GDM1 (cell line): ENCODE measurements at places on chromosomes 16 and 17.
A peak's percentile ranks its signal among the peaks of the same experiment; 100 is the strongest.

DNA sequence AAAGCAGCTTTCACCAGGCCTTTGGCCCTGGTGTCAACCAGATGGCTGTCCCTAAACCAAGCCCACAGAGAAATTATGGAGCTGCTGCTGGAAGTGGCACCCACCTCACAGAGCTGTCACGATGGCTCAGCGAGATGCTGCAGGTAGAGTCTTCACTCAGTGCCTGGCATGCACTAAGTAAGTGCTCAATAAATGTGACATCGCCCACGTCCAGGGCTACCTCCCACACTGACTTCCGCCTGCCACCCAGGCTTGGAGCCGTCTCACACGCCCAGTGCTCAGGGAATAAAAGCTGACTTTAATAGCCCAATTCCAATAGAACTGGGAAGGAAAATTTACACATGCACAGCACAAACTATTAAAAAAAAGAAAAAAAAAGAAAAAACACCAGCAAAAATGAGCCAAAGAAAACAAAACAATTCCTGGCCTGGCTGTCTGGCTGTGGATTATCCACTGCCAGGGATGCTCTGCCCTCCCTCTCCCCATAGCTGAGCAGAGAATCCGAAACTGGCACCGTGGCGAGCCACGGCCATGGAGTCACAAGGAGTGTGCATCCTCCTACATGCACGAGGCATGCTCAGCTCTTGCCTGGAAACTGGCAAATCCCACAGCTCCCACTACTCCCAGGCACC lies 68.9 kb downstream of the ZNF423 start:
- no peak for DNase-seq

DNA sequence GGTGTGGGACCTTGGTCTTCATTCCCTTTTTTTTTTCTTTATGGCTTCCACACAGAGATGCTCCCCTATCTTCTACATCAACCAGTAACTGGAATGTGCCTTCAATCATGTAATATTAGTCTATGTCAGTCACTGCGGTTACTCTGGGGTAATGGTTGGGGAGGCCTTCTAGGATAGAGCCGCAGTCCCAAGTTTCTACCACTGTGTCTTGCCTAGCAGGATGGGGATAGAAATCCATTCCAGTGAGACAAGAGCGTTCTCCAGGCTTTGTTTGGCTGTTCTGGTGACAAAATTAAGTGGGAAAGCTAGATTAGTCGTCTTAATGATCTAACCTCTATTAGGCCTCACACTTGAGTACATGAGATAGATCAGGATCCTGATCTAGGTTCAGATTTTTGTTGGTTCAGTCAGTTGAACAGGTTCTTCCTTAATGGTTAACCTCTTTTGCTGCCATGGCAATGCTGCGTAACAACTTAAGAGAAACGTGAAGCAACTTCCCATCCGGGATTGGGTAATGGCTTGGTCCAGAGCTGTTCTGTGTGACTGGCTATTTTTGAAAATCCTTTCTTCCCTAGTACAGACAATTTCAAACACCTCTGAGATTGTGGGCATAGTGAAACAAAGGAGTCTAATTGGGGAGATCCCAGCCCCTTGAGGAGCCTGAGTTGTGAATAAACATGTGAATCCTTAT lies 8.7 kb downstream of the MSL1 start:
- no peak for DNase-seq

GRCh38 chr16:86404678-86405077 lies 105.6 kb upstream of the FOXF1 start:
- no peak for DNase-seq

- DNase-seq: no peak
Observed at GRCh38 chr16:11627822-11628457, 40.3 kb upstream of the SNN start.

GRCh38 chr16:11067266-11067665 lies 122.9 kb downstream of the CLEC16A start:
- no peak for DNase-seq

DNA sequence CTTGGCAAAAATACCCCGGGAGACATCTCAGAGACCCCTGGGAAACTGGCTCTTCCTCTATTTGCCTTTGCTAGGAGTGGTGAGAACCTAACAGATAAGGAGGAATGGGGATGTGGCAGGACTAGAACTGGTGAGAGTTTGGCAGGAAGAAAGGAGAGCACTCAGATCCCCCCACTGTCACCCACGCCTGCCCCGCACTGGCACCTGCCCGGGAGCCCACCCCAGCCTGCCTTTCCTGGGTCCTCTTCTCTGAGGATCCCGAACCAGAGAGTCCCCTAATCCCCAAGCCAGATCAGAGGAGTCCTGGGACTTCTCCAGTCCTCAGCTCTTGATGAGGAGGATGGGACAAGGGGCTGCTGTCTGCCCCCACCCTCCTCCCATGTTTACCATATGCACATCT lies 3.7 kb downstream of the KCNH6 start:
- no peak for DNase-seq

GRCh38 chr16:23959752-23960072 lies 123.9 kb downstream of the PRKCB start:
- DNase-seq: no peak

GRCh38 chr17:41367426-41368075 lies 2.1 kb downstream of the KRT33B start:
- DNase-seq: no peak

DNA sequence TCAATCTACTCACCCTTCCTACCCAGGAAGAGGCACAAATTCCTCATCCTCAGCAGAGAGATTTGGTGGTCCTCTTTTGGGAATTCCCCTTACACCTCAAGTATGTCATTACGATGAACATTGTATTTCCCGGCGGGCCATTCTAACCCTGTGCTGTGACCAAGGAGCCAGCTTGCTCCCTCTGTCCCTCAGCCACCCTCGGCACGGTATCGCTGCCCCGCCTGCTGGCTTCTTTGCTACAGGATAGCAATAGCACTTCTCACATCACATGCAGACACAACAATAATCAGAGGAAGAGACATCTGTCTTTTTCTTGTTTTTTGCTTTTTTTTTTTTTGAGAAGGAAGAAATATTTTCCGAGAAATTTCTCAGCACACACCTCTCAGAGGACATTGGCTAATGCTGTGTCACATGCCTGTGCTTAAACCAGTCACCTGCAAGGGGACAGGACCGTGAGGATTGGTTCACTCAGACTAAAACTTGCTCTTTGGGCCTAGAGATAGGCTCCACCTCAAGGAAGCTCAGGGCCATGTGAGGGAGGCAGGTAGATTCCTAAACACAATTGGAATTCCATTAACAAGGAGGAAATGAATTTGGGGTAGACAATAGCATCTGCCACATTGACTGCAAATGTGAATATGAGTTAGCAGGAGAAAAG lies 41.2 kb downstream of the TMC5 start:
- DNase-seq: no peak

DNA sequence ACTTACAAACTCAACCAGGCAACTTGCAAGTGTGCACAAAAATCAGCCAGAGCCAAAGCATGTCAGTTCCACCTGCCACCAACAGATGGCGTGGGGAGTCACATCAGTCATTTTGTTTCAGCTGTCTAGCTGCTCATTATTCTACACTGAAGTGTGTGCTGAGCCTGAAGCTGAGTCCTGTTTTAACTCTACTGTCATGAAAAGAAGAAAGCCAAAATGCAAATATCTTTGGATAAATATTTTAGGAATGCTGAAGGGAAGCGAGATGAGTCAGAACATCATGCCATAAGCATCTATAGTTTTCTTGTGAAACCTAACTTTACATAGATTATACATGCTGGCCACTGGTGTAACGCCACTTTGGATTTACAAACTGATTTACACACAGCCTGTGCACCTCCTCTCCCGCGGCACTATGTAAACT lies 172.6 kb downstream of the CDK5R1 start:
- DNase-seq: peak; percentile 14

- no peak for DNase-seq
Observed at GRCh38 chr17:39225308-39225958, at the start of gene STAC2. TSS of gene STAC2 (minus strand) at chr17:39225945. CDS start at chr17:39225502, 443 bp downstream.

DNA sequence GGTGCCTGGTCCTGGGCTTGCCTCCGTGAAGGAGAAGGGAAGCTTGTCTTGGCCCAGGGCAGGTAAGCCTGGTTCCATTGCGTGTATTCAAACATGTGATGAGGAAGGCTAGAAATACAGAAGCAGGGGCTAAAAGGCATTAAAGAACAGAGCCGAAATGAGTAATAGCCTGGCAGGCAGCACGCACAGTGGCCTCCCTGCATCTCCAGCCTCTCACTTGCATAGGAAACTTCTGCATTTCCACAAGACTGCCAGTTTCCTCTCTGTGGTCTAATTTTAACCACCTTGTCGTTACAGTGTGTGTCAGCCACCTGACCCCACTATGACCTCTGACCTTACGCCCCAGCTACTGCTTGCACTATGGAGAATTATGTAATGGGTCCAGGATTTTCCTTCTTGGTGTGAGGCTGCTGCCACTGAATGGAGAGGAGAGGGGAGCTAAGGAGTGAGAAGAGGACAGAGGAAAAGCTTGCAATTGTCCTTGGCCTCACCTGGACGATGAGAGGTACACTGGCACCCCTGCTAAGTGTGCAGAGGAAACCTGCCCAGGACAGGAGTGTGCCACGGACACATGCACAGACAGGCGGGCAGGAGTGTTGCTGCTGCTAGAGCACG lies 32.8 kb downstream of the HIC1 start:
- peak; percentile 83 for DNase-seq
